Adrenal gland (tissue), 19 donors: ENCODE measurements at places on chromosomes 5 and 9. TPM values are rescaled to one million over a fixed set of nuclear protein-coding genes. Genes with fewer than 3 reads are reported as not detected.

DNA sequence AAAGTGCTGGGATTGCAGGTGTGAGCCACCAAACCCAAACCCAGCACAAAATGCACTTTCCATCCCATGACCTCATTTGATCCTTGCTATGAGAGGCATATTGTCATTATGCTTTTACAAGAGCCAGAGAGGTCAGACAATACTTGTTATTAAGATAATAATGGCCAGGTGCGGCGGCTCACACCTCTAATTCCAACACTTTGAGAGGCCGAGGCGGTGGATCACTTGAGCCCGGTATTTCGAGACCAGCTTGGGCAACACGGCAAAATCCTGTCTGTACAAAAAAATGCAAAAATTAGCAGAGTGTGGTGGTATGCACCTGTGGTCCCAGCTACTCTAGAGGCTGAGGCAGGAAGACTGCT is 55.9 kb upstream of the IL17B start:
- DNase-seq: no peak

Gene PRR7
- total RNA-seq: 0.55 TPM

GRCh38 chr5:93299681-93300308 is 281.2 kb downstream of the NR2F1-AS1 start:
- no peak for DNase-seq

DNA sequence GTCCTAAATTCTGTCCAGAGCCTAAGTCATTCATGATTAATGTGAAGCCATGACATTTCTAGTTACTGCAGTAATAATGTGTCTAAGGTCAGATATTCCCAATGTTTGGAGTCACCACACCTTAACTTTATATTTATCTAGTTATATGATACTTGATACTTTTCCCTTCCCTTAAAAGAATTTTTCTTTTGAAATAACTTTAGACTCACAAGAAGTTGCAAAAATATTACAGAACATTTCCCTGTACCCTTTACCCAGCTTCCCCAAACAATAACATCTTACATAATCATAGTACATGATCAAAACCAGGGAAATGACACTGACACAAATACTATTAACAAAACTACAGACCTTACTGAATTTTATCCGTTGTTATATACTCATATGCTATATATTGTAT is 150.0 kb upstream of the GNA14 start:
- DNase-seq: no peak

Gene CRHBP
- 30.3 TPM for total RNA-seq

DNA sequence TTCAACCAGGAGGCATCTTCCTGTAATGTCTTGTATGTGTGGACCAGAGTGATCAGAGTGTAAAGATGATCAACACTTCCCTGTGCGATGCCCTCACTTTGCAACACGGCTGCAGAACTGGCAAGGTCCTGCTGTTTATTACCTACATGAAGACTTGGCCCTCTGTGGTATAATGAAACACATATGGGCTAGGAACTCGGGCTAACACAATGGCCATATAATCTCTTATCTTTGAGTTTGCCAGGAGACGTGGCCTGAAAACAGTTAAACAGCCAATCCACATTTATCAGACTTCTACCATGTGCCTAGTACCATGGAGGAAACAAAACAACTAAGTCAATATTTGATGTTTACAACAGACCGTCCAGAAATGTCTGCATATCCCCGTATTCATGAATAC is 145.5 kb downstream of the ZNF462 start:
- DNase-seq: no peak

- no peak for DNase-seq
These were observed 909 bp downstream of the SLC36A1 start for GRCh38 chr5:151448038-151448985.

GRCh38 chr9:660227-660626 is 181.3 kb upstream of the DMRT1 start:
- DNase-seq: no peak

GRCh38 chr5:81355291-81356251 is 38.4 kb downstream of the ACOT12 start:
- DNase-seq: no peak

DNA sequence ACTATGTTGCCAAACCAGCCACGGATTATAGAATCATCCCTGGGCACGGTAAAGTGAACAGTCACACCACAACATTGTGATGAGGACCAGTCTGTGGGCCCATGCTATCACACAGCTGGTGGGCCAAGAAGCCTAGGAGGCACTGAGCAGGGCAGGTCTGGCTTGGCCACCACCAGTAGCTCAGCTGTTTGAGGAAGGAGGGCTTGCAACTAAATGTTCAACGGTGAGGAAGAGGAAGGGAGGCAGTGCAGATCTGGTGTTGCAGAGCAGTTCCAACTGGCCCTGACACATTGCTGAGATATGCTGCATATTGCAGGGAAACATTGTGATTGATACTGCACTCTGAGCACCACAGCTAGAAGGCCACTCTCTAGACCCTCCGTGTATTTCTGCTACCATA is 77.9 kb upstream of the ATG10 start:
- no peak for DNase-seq

Gene TAS2R1
- total RNA-seq: not detected

- peak; percentile 70 for DNase-seq
These were observed 7.3 kb downstream of the COL5A1 start for GRCh38 chr9:134648701-134649530.

Gene SLC35D2
- 18.0 TPM for total RNA-seq

DNA sequence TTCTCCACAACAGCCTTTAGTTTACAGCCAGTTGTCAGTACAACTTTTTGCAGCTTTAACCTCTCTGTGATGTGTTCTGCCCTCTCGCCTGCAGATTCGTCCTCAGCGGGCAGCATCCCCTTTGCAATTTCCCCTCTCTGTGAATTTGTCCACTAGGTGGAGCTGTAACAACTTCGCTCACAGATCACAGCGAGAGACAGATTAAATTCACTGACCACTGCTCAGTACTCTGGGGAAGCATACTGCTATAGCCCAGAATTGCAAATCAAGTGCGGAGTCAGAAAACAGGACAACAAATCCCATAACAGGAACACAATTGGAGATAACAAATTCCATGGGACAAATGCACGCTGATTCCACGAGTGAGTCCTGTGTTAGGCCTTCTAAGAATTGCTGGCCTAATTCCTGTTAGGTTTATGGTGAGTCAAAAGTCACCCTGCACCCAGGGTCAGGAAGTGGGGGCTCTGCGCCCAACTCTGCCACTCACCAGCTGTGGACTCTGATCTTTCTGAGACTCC is 2124.9 kb downstream of the MAT2B start:
- DNase-seq: peak; percentile 37

Gene PCDHGB5
- total RNA-seq: 15.3 TPM

DNA sequence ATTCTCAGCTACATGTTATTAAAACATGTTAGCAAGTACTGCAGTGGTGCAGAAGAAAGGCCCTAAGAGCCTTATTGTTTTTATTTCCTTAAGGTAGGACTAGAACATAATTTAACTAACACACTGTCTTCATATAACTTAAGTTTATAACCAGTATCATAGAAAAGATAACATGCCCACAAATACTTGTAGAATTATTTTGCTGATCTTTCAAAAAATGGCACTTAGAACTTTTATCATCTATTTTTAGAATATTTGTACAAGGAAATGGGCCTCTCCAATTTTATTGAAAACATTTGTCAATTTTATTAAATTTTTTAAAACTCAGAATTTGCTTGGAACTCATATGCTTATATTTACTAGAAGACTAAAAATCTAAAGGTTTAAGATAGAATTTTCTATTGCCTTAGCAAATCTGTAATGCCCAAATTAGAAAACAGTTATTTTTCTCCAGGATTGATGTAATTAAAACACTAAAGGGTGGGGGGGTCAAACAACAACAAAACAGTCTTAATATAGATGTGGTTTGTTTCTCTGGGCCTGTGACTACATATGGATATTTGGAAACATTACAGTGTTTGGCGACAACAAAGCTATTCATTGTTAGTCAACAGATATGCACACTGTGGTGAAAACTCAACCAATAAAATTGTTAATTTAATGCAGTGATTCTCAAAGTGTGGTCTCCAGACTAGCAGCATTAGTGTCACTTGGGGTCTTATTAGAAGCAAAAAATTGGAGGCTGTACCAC is 360.4 kb downstream of the PDE4D start:
- DNase-seq: no peak

GRCh38 chr9:134606951-134607731 is 34.5 kb upstream of the COL5A1 start:
- peak; percentile 5 for DNase-seq

- DNase-seq: no peak
These were observed 8.8 kb downstream of the DMRT2 start for GRCh38 chr9:1058826-1059487.

GRCh38 chr9:37029304-37029775 is 4.7 kb downstream of the PAX5 start:
- DNase-seq: no peak

- DNase-seq: no peak
These were observed 163.4 kb upstream of the CD180 start for GRCh38 chr5:67360047-67360446.

GRCh38 chr5:133947431-133947841 is 21.0 kb downstream of the C5orf15 start:
- no peak for DNase-seq

Gene PRSS3
- not detected for total RNA-seq

- no peak for DNase-seq
These were observed 211.2 kb downstream of the MEF2C start for GRCh38 chr5:88671505-88672499.

Gene LCN2
- 0.33 TPM for total RNA-seq

DNA sequence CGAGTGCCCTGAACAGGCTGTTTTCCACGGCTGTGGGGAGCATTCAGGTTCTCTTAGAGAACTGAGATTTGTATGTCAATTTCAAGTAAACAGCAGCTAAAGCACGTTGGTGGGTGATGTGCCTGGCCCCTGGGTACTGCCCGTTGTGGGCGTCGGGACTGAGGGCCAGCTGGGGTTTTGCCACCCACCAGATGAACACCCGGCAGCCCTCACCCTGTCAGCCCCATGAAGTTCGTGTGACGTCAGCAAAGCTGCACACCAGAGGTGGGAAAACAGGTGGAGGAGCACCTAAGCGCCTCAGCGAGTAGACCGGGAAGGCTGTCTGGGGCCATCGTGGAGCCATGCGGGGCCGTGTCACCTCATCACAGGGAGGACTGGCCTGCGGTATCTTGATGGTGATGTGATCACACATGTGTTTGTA is 9.2 kb downstream of the CEP72 start:
- DNase-seq: no peak

- DNase-seq: no peak
These were observed 1016.3 kb upstream of the SEMA6A start for GRCh38 chr5:117590944-117591343.

Gene PSIP1
- 29.1 TPM for total RNA-seq

- DNase-seq: no peak
These were observed 8.3 kb upstream of the SEPTIN8 start for GRCh38 chr5:132785365-132785764.

DNA sequence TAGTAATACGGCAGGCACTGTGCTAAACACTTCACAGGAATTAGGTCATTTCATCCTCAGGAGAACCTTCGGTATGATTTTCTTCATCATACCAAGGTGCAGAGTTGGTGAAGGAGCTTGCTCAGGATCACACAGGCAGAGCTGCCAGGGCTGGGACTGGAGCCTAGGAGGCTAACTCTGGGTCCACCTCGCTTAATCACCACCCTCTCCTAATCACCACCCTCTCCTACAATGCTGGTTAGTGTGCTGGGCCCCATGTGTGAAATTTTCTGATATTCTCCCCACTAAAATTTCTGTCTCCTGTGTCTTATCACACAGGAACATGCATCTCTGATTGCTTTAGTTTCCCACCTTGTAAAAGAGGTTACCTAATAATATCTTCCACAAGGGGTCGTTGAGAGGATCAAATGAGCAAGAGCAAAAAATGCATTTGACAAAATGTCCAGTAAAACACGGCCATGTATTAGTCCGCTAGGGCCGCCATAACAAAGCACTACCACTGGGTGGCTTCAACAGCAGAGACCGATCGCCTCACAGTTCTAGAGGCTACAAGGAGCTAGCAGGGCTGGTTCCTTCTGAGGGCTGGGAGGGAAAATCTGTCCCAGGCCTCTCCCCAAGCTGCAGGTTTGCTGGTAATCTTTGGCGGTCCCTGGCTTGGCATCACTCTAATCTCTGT is 128.2 kb upstream of the NFIB start:
- no peak for DNase-seq

GRCh38 chr9:131827821-131828369 is 88.0 kb upstream of the RAPGEF1 start:
- no peak for DNase-seq

GRCh38 chr5:13658761-13659160 is 285.7 kb downstream of the DNAH5 start:
- DNase-seq: no peak

DNA sequence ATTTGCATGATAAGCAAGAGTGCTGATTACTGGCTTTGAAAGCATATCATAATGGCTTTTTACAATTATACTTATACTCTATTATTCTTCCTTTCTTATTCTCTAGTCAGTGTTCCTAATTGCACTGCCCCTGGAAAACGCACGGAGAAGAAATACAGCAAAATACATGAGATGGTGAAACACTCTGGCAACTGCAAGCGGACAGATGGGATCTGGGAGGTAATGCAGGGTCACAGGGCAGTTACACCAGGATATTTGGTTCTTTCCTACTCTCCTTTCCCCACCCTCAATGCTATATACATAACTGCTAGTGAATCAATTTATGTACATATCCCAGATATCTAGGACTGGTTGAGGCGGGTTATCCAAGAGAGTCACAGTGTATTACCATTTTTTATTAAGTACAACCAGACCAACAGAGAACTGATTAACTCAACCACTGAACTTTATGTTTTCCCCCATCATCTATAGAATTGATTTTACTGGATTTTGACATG is 423.7 kb downstream of the ZSWIM6 start:
- no peak for DNase-seq

- DNase-seq: no peak
These were observed 14.7 kb upstream of the FGF1 start for GRCh38 chr5:142700566-142700965.
